Cardiac muscle cell (in vitro differentiated cells and primary cell): ENCODE measurements at places on chromosomes 4 and X. TPM values are rescaled to one million over a fixed set of nuclear protein-coding genes. Genes with fewer than 3 reads are reported as not detected.

GRCh38 chr4:141132072-141132708 is 1.1 kb downstream of the RNF150 start:
- peaks cover 7% of the 10 kb centered on the region for H3K27me3 ChIP-seq
- peak overlapping the region; percentile 71 for H3K27ac ChIP-seq
- H3K36me3 ChIP-seq = no peaks in the 10 kb centered on the region
- peaks cover 22% of the 10 kb centered on the region for H3K4me1 ChIP-seq

DNA sequence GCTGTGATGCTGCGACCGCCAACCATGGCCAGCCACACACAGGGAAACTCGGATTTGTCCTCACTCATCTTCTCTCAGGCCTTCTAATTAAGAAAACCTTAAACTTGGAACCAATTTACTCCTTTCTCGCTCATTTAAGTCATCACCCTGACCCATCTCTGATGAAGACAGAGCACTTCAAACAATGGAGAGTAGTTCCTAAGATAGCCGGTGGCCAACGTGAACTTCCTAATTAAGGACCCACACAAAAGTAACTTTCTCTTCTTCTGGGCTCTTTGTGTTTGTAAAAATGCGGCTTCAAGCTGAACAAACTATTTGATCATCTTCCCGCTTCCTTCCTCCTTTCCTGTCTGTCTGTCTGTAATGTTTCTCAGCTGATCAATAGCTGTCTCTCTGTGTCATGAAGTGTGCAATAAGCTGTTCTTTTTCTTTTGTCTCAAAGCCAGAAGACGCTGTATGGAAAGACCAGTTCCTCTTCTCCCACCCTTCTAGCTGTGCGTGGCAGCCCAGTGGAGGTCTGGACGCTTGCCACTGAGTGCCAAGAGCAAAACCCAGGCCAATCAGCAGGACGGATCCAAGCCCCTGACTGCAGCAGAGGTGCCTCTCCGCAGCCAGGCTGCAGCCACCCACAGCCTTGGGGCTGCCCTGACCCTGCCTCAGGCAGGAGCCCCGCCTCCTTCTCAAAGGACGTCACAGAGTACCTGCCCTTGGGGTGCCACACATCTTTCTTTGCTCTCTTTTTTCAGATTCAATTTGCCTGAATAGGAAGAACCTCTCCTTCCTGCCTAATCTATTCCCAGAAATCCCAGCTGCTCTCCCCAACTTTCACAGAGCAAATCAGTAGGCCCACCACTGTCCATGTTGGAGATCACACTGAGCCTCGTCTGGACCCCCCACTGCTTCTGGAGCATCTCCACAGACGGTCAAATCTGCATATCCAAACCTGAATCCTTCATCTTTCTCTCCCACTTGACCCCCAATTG is 59.3 kb downstream of the MAML3 start:
- no peak overlapping the region for H3K4me3 ChIP-seq
- H3K4me1 ChIP-seq = peaks cover 67% of the 10 kb centered on the region
- no peaks in the 10 kb centered on the region for H3K36me3 ChIP-seq
- H3K27me3 ChIP-seq = no peaks in the 10 kb centered on the region
- no peak overlapping the region for H3K27ac ChIP-seq

Gene CCNB3
- total RNA-seq = 0.25 and 1.8 TPM in 2 replicates

- peak; percentile 7 for DNase-seq
- no peak overlapping the region for H3K27ac ChIP-seq
- no peaks in the 10 kb centered on the region for H3K27me3 ChIP-seq
- no peaks in the 10 kb centered on the region for H3K4me1 ChIP-seq
Measured at GRCh38 chrX:11792461-11793421, 34.7 kb downstream of the MSL3 start.

GRCh38 chr4:7726665-7727413 is 212.8 kb downstream of the AFAP1 start:
- H3K4me3 ChIP-seq = no peak overlapping the region
- H3K27ac ChIP-seq = no peak overlapping the region
- no peaks in the 10 kb centered on the region for H3K36me3 ChIP-seq
- DNase-seq = no peak

- no peaks in the 10 kb centered on the region for H3K4me1 ChIP-seq
- no peaks in the 10 kb centered on the region for H3K36me3 ChIP-seq
- no peak for DNase-seq
Measured at GRCh38 chrX:110402091-110402849, 43.6 kb downstream of the RTL9 start.

Gene ADAMTS3
- 11.4 and 14.7 TPM in 2 replicates for total RNA-seq

GRCh38 chr4:155062948-155063347 is 145.5 kb upstream of the NPY2R start:
- no peaks in the 10 kb centered on the region for H3K27me3 ChIP-seq
- peak; percentile 63 for DNase-seq
- no peak overlapping the region for H3K27ac ChIP-seq
- no peak overlapping the region for H3K4me3 ChIP-seq

Gene PIM2
- 18.5 and 25.2 TPM in 2 replicates for total RNA-seq

Gene TLR10
- total RNA-seq = not detected in 2 replicates

Gene CT47B1
- not detected in 2 replicates for total RNA-seq

- peak overlapping the region; percentile 51 for H3K27ac ChIP-seq
- peaks cover 11% of the 10 kb centered on the region for H3K36me3 ChIP-seq
- H3K4me1 ChIP-seq = peaks cover 11% of the 10 kb centered on the region
- DNase-seq = no peak
- H3K27me3 ChIP-seq = no peaks in the 10 kb centered on the region
- no peak overlapping the region for H3K4me3 ChIP-seq
Measured at GRCh38 chr4:110108422-110108821, 90.0 kb downstream of the ELOVL6 start.
